ENCODE measurements at places on chromosomes 7 and 10.

- no peak for DNase-seq
Measured at GRCh38 chr10:24926557-24926956, 25.8 kb downstream of the PRTFDC1 start.

GRCh38 chr10:14476641-14477407, 146.1 kb upstream of the FRMD4A start:
- DNase-seq = no peak

DNA sequence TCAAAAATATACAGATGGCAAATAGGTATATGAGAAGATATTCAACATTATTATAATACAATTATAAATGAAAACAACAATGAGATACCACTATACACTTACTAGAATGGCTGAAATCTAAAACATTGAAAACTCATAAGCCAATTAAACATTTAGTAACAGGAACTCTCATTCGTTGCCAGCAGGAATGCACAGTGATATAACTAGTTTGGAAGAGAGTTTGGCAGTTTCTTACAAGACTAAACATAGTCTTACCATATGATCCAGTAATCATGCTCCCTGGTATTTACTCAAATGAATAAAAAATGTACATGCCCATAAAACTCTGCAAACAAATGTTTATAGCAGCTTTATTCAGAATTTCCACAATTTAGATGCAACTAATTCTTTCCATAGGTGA, 476.2 kb upstream of the COBL start:
- no peak for DNase-seq

GRCh38 chr10:114571316-114571999, 86.6 kb downstream of the ABLIM1 start:
- DNase-seq = no peak

GRCh38 chr7:132164558-132165125, 411.6 kb downstream of the PLXNA4 start:
- no peak for DNase-seq

DNA sequence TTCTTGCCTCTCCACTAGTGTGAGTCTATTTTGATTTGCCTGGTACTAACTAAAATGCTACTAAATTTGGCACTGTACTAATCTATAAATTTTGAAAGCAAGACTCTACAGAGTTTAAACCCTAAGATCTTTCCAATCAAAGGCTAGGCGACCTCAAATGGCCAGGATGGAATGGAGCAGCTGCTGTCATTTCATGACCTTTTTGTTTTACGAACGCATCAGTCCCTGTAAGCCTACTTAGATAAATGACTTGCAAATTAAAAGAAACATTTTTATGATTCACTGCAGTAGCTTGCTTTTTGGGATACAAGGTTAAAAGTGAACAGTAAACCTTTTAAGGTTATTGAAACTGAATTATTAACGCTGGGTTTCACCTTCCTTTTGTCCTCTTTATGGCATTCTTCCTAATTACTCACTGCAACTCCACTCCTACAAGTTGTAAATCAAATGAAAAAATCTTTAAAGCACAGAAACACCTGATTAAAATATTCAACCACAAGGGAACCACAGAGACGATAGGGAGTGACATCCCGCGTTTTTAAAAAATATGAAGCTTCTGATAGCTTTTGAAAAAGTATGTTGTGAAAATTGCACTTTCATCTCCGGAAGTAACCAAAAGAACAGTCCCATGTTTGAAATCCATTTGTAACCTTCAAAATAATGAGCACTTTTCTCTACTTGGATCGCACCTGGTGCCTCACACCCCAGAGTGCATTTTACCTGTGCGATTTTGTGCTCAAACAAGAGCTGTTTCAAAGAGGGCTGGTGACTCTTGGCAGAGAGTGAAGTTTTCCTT, 595.1 kb downstream of the PARD3 start:
- DNase-seq = no peak

- no peak for DNase-seq
Measured at GRCh38 chr7:80369321-80369720, 142.5 kb downstream of the GNAT3 start.

DNA sequence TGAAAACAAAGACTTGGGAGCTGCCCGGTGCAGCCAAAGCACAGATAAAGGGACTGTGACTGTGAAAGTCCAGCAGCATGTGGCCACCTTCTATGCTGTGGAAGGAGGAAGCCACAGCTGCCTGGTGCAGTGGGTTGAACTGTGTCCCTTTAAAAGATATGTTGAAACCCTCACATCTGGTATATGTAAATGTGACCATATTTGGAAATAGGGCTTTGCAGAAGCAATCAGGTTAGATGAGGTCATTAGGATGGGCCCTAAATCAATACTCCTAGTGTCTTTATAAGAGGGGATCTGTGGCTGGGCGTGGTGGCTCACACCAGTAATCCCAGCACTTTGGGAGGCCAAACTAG, 136.9 kb downstream of the GLI3 start:
- no peak for DNase-seq

- DNase-seq = no peak
Measured at GRCh38 chr10:5987747-5988146, 10.4 kb upstream of the IL15RA start.

- no peak for DNase-seq
Measured at GRCh38 chr7:156918635-156919034, 25.7 kb upstream of the LMBR1 start.

DNA sequence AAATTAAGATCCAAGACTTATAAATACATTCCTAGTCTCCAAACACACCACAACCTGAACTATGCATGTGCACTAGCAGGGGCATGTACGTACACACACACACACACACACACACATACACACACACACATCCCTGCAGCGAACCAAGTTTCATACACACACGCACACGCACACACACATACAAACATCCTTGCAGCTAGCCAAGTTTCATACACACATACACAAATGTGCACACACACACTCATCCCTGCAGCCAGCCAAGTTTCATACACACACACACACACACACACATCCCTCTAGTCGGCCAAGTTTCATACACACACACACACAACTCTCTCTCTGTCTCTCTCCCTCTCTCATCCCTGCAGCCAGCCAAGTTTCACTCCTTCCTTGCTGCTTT, 82.7 kb upstream of the WIPF3 start:
- DNase-seq = no peak

DNA sequence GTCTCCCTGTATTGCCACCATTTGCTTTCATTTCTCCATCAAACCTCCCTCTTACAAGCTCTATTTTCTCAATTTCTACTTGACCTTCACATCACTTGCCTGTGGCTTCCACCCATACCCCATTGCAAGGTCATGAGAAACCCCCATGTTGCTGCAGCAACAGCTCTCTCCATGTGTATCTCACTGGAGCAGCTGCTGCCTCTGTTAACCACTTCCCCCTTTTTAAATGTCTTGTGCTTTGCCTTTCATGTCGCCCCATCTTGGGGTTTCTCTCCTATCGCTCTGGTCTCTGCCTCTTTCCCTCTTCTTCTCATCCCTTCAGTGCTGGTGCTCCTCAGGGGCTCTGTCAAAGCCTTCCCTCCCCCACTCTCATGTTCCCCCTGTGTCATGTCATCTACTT, 148.8 kb downstream of the CHN2 start:
- no peak for DNase-seq

- DNase-seq = no peak
Measured at GRCh38 chr7:94129443-94130140, 125.4 kb upstream of the BET1 start.

DNA sequence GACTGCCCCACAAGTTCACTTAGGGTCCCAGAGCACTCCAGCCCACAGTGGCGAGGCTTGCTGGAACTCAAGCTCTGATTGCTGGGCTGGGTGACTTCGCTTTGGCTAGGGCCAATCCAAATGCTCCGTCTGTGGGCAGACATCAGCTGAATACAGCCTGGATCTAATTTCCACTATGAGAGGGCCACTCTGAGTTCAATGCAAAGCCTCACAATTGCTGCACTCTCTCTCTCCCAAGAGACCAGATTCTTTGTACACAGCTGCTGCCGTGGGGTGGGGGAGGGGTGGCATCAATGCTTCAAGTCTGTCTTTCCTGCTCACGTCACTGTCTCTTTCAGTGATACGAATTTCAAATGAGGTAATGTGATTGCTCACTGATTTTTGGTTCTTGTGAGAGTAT, 47.3 kb upstream of the BPGM start:
- no peak for DNase-seq

GRCh38 chr7:29327455-29327854, 132.9 kb downstream of the CHN2 start:
- no peak for DNase-seq
